Nephron progenitor cell (in vitro differentiated cells): ENCODE measurements at places on chromosomes 3 and 15.

- no peaks in the 10 kb centered on the region for H3K4me1 ChIP-seq
- H3K27ac ChIP-seq: no peak overlapping the region
- no peak overlapping the region for H3K4me3 ChIP-seq
- no peak for DNase-seq
- H3K27me3 ChIP-seq: peaks cover 30% of the 10 kb centered on the region
Measured at GRCh38 chr15:82611348-82611747, 35.8 kb downstream of the CPEB1 start.

DNA sequence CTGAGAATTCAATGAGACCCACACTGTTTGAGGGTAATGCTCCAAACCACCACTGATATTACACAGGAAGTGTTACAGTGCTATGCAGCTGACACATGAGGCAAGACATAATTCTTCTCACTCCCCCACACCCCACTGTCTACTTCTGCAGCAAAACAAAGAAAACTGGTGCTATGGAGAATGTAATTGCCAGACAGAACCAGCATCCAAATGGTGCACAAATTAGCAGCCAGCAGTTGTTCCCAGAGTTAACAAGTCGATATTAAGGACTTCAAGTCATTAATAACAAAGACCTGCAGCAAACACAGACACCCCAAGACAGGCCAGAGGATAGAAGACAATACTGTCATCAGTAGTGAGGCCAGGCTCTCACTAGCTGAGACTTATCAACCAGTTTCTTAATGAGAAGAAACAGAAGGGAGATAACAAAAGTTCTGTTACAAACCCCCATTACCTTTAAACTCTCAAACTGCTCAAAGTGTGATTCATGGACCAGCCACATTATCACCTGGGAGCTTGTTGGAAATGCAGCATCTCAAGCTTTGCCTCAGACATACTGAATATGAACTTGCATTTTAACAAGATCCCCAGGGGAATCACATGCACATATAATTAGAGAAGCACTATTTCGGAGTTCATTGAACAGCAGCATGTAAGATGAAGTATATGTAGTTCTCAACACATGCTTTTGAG, 58.7 kb upstream of the FNDC3B start:
- no peak for DNase-seq
- H3K27me3 ChIP-seq: peaks cover 3% of the 10 kb centered on the region
- H3K4me3 ChIP-seq: no peak overlapping the region
- H3K4me1 ChIP-seq: peaks cover 8% of the 10 kb centered on the region
- H3K36me3 ChIP-seq: no peaks in the 10 kb centered on the region
- no peak overlapping the region for H3K27ac ChIP-seq

GRCh38 chr15:63819645-63820044, 14.1 kb downstream of the HERC1 start:
- no peaks in the 10 kb centered on the region for H3K36me3 ChIP-seq
- no peak overlapping the region for H3K27ac ChIP-seq
- H3K4me1 ChIP-seq: peaks cover 21% of the 10 kb centered on the region
- no peak for DNase-seq
- no peak overlapping the region for H3K4me3 ChIP-seq

- no peaks in the 10 kb centered on the region for H3K36me3 ChIP-seq
- H3K4me3 ChIP-seq: no peak overlapping the region
- no peak overlapping the region for H3K27ac ChIP-seq
Measured at GRCh38 chr3:52014613-52015012, 18.9 kb upstream of the RPL29 start.

DNA sequence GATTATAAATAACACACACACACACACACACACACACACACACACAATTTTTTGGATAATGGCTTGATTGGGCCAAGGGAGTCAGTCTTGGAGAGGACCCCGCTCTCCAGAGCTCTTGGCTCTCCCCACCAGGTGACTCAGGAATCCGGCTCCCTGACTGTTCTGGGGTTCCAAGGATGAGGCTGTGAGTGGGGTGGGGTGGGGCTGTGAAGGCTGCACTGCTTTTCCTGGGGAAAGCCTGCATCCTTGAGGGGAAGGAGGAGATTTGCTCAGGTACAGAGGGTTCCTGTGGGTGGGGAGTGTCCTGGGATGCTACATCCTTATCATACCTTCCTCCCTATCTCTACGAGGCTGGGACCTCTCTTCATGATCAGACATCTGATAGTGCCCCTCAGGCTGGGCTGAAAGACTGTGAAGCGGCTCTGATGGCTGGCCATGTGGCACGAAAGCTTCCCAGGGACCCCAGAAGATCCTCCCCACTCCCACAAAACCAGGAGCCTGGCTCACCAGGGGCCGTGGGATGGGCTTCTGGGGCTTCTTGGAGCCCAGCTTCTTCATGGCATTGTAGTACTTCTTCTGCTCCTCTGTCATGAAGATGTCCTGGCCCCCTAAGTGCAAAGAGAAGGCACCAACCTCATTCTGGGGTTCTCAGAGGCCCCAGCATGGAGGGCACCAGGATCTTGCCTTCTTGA, 59.2 kb downstream of the EXOG start:
- peaks cover 14% of the 10 kb centered on the region for H3K36me3 ChIP-seq
- peaks cover 23% of the 10 kb centered on the region for H3K27me3 ChIP-seq
- no peaks in the 10 kb centered on the region for H3K4me1 ChIP-seq
- H3K4me3 ChIP-seq: no peak overlapping the region
- no peak for DNase-seq
- no peak overlapping the region for H3K27ac ChIP-seq

- peak overlapping the region; percentile 31 for H3K4me3 ChIP-seq
- H3K4me1 ChIP-seq: peaks cover 22% of the 10 kb centered on the region
- no peaks in the 10 kb centered on the region for H3K27me3 ChIP-seq
- H3K36me3 ChIP-seq: no peaks in the 10 kb centered on the region
- no peak for DNase-seq
- peak overlapping the region; percentile 47 for H3K27ac ChIP-seq
Measured at GRCh38 chr15:57609805-57610529, 18.3 kb downstream of the MYZAP start.

DNA sequence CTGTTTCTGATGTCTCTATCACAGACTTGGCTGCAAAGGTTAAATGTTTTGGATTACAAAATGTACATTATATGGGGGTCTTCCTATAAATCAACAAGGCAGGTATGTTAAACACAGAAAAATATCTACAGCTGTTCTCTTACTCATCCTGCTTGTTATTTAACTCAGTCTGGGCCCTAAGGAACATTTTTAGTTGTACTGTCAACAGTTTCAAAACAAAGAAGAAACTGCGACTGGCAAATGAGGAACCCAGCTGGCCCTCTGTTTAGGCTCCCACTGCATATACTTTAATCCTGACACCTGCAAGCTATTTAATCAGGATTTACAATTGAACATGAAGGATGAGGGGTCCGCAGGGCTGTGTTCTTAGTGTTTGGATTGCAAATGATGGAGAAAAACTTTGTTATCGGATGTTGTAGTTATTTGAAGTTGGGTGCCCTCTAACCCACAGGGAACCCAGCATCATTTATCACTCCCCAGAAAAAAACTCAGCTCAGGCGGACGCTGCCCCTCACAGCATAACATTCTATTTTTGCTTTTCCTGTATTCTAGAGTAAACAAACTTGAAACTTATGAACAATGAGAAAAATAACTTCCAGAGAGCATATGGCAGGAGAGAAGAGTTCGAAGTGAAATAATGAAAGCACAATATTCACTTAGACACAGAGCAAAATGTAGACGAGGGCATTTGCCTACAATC, 91.2 kb downstream of the POLR2M start:
- DNase-seq: no peak
- H3K36me3 ChIP-seq: no peaks in the 10 kb centered on the region
- no peak overlapping the region for H3K4me3 ChIP-seq
- H3K27me3 ChIP-seq: peaks cover 6% of the 10 kb centered on the region
- peaks cover 20% of the 10 kb centered on the region for H3K4me1 ChIP-seq

DNA sequence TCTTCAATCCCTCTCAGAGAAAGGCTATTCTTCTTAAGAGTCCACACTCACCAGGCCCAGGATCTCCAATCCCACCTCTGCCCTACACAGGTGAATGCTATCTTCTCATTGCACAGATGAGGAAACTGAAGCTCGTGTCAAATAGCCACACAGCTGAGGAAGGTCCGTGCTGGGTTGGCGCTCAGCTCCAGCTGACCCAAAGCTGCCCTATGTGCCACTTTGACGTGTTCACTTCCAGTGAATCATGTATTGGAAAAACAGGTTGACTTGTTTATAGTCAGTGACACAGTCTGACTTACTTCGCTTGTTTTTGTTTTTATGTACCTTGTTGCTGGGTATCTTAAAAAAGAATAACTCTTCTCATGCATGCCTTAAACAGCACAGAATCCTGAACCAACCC, 32.4 kb upstream of the ALDH1A3 start:
- no peak for DNase-seq
- H3K27ac ChIP-seq: no peak overlapping the region
- H3K36me3 ChIP-seq: no peaks in the 10 kb centered on the region
- H3K4me3 ChIP-seq: no peak overlapping the region
- H3K27me3 ChIP-seq: peaks cover 29% of the 10 kb centered on the region
- H3K4me1 ChIP-seq: no peaks in the 10 kb centered on the region

GRCh38 chr3:83625261-83625660, 1333.5 kb upstream of the CADM2 start:
- H3K27me3 ChIP-seq: no peaks in the 10 kb centered on the region
- no peaks in the 10 kb centered on the region for H3K4me1 ChIP-seq
- DNase-seq: no peak

DNA sequence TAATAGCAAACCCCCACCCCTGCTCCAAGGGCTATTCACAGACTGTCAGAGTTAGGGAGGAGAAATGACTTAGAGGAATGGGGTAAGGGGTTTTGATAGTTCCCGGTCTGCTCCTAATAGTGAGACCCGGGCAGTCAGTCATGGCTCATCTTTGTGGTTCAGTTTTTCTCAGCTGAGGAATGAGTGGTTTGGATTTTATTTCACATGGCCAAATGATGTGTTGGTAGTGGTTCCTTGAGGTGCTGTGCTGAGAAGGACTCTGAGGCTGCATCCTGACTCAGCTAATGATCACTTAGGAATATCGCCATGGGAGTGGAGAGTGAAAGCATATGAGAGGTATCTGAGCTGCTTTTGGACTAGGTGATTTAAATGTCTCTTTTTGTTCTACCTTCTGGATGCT, 80.2 kb downstream of the LPP start:
- peaks cover 10% of the 10 kb centered on the region for H3K36me3 ChIP-seq
- H3K4me3 ChIP-seq: no peak overlapping the region
- peaks cover 8% of the 10 kb centered on the region for H3K27me3 ChIP-seq
- peaks cover 9% of the 10 kb centered on the region for H3K4me1 ChIP-seq
- DNase-seq: no peak

DNA sequence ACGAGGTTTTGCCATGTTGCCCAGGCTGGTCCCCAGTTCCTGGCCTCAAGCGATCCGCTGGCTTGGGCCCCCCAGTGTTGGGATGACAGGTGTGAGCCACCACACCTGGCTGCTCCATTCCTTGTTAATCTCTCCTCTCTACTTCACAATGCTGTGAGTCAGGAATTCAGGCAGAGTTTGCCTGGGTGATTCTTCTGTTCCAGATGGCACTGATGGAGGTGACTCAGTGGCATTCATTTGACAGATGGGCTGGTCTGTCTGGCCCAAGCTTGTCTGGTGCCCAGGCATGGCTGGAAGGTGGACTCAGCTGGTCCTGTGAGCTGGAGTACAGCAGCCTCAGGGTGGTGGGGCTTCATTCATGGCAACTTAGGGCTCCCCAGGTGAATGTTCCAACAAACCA, 43.2 kb downstream of the SLC6A20 start:
- H3K27me3 ChIP-seq: no peaks in the 10 kb centered on the region
- no peak overlapping the region for H3K27ac ChIP-seq
- no peak for DNase-seq
- H3K4me1 ChIP-seq: peaks cover 3% of the 10 kb centered on the region

- peaks cover 8% of the 10 kb centered on the region for H3K27me3 ChIP-seq
- no peaks in the 10 kb centered on the region for H3K36me3 ChIP-seq
- no peak for DNase-seq
- no peak overlapping the region for H3K4me3 ChIP-seq
Measured at GRCh38 chr3:42683875-42684598, 1.3 kb upstream of the KLHL40 start.

DNA sequence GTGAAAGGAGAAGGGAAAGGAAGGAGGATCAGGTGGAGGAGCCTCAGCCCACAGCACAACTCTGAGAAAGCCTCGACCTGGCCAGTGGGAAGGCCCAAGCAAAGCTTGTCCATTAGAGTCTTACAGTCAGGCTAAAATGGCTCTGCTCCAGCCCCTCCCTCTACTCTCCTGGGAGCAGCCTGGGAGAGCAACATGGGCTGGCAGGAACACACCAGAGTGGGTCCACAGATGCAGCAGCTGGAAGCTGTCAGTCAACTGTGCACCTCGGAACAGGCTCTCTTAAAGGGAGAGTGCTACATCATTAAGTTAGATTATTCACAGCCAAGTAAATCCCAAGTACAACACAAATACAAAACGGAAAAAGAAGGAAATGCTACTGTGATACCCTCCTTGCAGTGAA, 98.0 kb upstream of the LIMD1 start:
- no peaks in the 10 kb centered on the region for H3K27me3 ChIP-seq
- H3K36me3 ChIP-seq: peaks cover 48% of the 10 kb centered on the region
- H3K27ac ChIP-seq: peak overlapping the region; percentile 90
- H3K4me1 ChIP-seq: peaks cover 25% of the 10 kb centered on the region
- DNase-seq: no peak
- no peak overlapping the region for H3K4me3 ChIP-seq

GRCh38 chr3:129692743-129693142, 86.3 kb upstream of the PLXND1 start:
- peaks cover 28% of the 10 kb centered on the region for H3K4me1 ChIP-seq
- H3K36me3 ChIP-seq: peaks cover 46% of the 10 kb centered on the region
- no peak for DNase-seq

- peaks cover 3% of the 10 kb centered on the region for H3K27me3 ChIP-seq
- H3K27ac ChIP-seq: no peak overlapping the region
- H3K36me3 ChIP-seq: no peaks in the 10 kb centered on the region
- H3K4me3 ChIP-seq: no peak overlapping the region
Measured at GRCh38 chr15:39099524-39099923, 481.4 kb upstream of the THBS1 start.

DNA sequence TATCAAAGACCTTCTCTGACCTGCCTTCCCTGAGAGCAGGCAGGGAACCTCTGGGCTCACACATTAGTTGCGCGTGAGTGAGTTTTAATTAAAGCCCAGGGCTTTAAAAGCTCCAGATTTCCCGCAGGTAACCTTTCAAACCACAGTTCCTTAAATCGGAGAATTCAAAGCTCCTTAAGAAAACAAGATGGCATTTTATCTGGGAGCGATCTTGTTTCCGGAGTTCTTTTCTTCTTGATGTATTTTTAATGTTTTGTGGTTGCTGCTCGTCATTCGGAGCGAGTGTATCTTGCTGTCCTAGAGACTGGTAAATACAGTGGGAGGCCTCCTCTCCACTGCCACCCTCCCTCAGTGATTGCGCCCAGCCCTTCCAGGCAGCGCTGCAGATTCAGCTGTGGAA, 284.3 kb downstream of the CLSTN2 start:
- peak overlapping the region; percentile 82 for H3K27ac ChIP-seq
- no peak for DNase-seq
- H3K27me3 ChIP-seq: peaks cover 10% of the 10 kb centered on the region
- no peak overlapping the region for H3K4me3 ChIP-seq

- no peaks in the 10 kb centered on the region for H3K27me3 ChIP-seq
- no peak for DNase-seq
- H3K27ac ChIP-seq: no peak overlapping the region
- peaks cover 10% of the 10 kb centered on the region for H3K36me3 ChIP-seq
Measured at GRCh38 chr3:143956838-143957237, 14.8 kb upstream of the DIPK2A start.

GRCh38 chr15:48532946-48533345, 112.6 kb downstream of the FBN1 start:
- H3K4me1 ChIP-seq: peaks cover 22% of the 10 kb centered on the region
- no peak overlapping the region for H3K4me3 ChIP-seq
- no peaks in the 10 kb centered on the region for H3K27me3 ChIP-seq
- no peaks in the 10 kb centered on the region for H3K36me3 ChIP-seq
- H3K27ac ChIP-seq: no peak overlapping the region

- H3K27me3 ChIP-seq: no peaks in the 10 kb centered on the region
- H3K36me3 ChIP-seq: peaks cover 17% of the 10 kb centered on the region
- no peak overlapping the region for H3K4me3 ChIP-seq
- no peak for DNase-seq
- no peak overlapping the region for H3K27ac ChIP-seq
Measured at GRCh38 chr15:77846360-77846759, 213.6 kb upstream of the LINGO1 start.
